ENCODE measurements at places on chromosomes 2 and 18.

DNA sequence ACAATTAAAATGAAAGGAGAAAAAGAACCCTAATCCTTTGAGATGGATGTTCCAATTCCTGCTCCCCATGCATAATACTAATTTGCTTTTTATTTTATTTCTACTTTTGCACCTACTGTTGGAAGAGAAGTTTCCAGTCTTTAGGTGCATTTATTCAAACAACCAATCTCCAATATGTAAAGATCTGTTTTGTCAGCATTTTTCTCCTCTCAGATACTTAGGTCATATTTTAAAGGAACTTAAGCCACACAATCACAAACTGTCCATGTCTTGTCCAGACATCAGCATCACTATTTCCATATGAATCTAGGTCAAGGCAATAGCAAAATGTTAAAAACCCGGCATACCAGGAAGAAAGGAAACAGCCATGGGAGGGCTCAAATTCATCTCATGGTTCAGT is 1023.2 kb downstream of the BCL11A start:
- H3K4me1 ChIP-seq = no peaks in the 10 kb centered on the region
- no peak for DNase-seq
- H3K36me3 ChIP-seq = no peaks in the 10 kb centered on the region
- no peak overlapping the region for H3K27ac ChIP-seq
- no peak overlapping the region for H3K4me3 ChIP-seq
- H3K27me3 ChIP-seq = no peaks in the 10 kb centered on the region

GRCh38 chr2:144547494-144547893 is 27.6 kb upstream of the ZEB2 start:
- no peaks in the 10 kb centered on the region for H3K27me3 ChIP-seq
- no peaks in the 10 kb centered on the region for H3K36me3 ChIP-seq
- no peak overlapping the region for H3K4me3 ChIP-seq
- no peak overlapping the region for H3K27ac ChIP-seq
- no peak for DNase-seq
- no peaks in the 10 kb centered on the region for H3K4me1 ChIP-seq

- H3K4me1 ChIP-seq = 0 out of 2 replicates have a peak, but pooled peaks cover 2% of the 10 kb centered on the region
- no peaks in the 10 kb centered on the region for H3K27me3 ChIP-seq
- no peak for DNase-seq
- no peak overlapping the region for H3K27ac ChIP-seq
- H3K36me3 ChIP-seq = no peaks in the 10 kb centered on the region
These were observed 107.8 kb downstream of the LYPD1 start for GRCh38 chr2:132562245-132562644.

DNA sequence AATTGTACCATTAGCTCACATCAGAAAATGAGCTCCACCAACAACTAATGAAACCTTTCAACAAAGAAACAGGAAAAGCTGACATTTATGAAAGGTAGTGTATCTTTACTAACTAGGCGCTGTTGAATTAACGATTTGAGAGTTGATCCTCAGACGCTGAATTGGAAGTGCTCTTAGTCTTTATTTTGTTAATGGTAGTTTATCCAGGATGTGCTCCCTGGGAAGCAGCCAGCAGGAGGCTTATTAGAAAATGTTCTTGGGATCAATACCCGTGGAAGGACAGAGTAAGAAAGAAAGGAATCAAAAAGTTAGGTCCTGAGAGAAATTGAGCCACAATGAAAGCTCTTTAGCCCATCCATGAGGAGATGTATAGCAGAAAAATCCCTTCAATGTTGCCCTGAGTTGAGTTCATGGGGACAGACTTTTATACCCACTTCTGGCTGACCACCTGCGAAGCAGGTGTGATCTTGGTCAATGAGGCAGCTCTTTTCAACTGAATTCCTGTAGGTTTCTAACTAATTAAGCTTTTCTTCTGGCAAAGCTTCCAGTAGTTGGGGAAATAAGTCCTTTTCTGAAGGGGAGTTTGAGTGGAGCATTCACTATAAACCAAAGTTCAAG is 492.6 kb upstream of the REG3G start:
- no peak for DNase-seq
- H3K36me3 ChIP-seq = no peaks in the 10 kb centered on the region
- H3K4me1 ChIP-seq = peaks cover 4% of the 10 kb centered on the region
- no peaks in the 10 kb centered on the region for H3K27me3 ChIP-seq

DNA sequence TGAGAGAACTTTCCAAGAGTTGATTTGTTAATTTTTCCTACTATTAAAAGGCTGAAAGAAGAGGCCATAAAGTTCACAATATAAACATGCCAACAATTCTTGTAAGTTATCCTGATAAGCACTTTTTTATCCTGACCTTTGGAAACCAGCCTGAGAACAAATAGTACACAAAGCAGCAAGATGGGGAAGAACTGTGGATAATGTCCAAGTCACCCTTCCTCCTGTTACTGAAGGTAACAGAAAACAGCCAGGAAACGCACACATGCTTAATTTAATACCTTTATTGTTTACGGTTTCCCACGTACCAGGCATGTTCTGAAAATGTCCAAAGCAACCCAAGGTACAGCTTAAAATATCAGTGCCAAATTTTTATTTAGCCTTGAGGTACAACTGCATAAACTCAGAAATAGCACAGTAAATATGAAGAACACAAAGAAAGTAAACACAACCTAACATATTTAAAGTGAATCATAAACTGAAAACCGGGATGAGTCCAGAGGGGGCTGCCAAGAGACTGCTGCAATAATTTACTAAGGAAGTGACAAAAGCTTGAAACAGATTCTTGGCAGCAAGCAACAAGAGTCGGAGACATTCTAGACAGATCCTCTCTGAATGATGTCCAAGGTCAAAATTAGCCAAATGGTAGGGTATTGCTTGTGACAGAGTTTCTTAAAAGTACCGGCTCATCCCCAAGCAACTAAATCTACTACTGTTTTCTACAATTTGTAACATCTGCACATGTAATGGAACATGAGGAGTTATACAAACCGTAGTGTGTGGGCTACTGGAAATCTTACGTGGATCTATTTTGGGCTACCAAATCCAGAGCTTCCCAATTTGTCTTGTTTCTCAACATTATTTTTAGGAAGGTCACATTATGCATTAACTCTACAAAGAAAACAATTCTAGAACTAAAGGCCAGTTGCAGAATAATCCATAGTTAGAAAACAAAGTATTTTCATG is 93.2 kb downstream of the CABYR start:
- H3K27ac ChIP-seq = no peak overlapping the region
- no peak for DNase-seq
- no peaks in the 10 kb centered on the region for H3K36me3 ChIP-seq
- H3K4me3 ChIP-seq = no peak overlapping the region
- H3K27me3 ChIP-seq = no peaks in the 10 kb centered on the region
